ENCODE measurements at places on chromosomes 5 and 9.

DNA sequence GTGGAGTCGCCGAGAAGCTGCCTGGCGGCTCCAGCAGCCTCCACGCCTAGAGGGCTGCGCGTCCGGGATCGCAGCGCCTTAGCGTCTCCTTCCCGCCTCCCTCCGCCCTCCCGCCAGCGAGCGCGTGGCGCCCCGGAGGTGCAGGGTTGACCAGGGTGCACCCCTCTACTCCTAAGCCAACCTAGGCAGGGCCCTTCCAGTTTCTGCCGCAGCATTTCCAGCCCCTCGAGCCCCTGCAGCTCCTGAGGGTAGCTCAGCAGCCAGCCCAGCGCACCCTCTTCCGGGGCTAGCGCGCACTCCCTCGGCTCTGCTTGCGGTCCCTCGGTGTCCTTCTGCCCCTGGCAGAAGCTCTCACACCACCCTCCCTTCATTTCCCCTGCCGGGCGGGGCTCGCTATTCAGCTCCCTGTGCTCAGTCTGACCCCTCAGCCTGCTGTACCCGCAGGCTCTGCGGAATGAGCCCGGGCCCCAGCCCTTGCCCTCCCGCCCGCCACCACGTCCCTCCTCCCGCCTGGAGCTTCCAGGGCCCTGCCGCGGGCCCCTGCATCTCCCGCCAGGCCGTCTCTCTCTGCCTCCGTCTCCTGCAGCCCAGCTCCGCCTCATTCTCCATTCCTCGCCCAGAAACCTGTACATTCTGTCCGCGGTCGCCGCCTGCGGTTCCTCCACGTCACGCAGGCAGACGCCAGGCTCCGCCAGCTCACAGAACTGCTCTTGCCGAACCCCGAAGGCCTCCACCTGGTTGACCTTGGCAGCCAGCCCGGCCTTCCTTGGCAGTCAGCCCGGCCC is 61.8 kb downstream of the SPATA31C2 start:
- peak; percentile 56 for DNase-seq

- DNase-seq, result no peak
Measured at GRCh38 chr9:125476645-125477044, 215.0 kb downstream of the GAPVD1 start.

GRCh38 chr5:15927710-15928380 is 251.7 kb downstream of the MARCHF11 start:
- no peak for DNase-seq

DNA sequence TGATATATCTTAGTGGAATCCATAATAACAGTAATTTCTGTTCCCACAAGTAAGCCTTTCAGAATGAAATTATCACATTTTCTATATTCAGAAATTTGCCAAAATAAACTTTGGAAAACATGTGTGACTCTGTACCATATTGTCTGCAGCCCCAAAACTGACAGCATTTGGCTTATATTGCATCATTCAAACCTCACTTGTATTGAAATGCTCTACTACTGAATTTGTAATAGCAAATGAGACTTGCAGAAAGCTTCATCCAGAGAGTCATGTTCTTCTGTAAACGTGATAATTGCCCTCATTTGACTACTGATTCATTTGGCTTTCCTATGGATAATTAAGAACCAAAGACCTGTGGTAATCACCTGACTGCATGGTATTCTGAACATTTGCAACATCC is 1249.5 kb upstream of the CDH18 start:
- DNase-seq, result no peak

GRCh38 chr5:119418606-119419100 is 33.6 kb upstream of the HSD17B4 start:
- no peak for DNase-seq

DNA sequence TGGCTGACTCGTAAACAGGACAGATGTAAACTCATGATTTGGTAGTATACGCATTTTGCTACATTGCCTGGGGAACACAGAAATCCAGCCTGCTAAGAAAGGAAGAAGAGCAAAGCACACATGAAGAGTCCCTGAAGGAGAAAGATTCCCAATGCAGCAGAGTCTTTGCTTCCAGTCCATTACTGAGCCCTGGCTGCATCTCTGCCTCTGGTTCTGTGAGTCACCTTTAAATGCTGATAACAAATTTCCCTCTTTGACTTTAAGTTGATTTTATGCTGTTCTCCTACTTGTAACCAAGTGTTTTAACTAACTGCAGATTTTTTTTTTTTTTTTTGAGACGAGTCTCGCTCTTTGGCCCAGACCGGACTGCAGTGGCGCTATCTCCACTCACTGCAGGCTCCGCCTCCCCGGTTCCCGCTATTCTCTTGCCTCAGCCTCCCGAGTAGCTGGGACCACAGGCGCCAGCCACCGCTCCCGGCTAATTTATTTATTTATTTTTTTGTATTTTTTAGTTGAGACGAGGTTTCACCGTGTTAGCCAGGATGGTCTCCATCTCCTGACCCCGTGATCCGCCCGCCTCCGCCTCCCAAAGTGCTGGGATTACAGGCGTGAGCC is 8.5 kb upstream of the PRXL2C start:
- no peak for DNase-seq

- peak; percentile 94 for DNase-seq
Measured at GRCh38 chr5:28374492-28374967, 1336.1 kb upstream of the CDH9 start.

- no peak for DNase-seq
Measured at GRCh38 chr9:111451570-111451969, 32.6 kb downstream of the ECPAS start.

GRCh38 chr5:73592551-73592950 is 27.0 kb downstream of the UTP15 start:
- DNase-seq, result no peak

DNA sequence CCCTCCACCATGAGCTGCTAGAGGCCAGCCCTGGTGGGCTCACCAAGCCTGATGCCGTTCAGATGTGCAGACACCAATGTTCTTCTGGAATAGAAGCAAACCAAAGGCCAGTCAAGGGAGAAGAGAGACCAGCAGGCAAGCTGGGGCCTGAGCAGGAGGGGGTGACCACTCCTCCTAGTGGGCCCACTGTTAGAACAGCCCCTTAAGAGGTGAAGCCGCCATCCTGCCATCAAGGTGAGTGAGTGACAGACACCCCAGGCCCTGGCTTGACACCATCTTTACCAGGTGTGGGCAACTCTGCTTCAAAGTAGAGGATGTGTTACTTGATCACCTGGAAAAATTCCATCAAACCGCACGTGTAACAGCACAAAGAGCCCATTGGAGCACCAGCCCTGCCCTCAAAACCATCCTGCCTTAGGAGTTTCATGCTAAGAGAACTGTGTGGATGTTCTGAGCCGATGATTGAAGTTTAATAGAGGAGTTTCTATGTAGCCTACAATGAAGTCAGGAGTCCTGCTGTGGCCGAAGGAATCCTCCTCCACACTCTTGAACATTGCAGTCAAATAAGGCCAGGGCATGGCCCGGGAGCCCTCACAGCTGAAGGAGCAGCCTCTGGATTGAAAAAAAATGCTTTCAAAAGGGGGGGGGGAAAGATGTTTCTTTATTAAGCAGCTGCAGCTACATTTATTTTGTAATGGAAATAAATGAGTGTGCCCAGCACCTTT is 20.8 kb downstream of the AMBP start:
- DNase-seq, result no peak

DNA sequence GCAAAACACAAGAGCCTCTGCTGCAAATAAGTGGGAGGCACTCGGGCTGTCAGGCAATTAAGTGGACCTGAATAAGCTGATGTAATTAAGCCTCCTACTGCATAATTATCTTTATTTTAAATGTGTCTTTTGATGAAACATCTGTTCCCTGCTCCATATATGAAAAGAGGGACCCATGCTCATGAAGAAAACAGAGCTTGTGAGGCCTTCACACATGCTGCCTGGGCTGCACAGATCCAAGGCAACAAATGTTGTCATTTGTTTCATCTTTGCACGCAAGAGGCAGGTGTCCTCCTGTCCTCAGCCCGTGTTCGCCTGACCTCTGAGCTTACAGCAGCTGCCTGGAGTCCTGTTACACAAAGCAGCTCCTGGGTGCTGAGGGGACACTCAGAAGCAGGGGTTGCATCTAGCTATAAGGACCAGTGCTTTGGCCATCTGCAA is 381.1 kb downstream of the ZNF608 start:
- DNase-seq, result no peak

DNA sequence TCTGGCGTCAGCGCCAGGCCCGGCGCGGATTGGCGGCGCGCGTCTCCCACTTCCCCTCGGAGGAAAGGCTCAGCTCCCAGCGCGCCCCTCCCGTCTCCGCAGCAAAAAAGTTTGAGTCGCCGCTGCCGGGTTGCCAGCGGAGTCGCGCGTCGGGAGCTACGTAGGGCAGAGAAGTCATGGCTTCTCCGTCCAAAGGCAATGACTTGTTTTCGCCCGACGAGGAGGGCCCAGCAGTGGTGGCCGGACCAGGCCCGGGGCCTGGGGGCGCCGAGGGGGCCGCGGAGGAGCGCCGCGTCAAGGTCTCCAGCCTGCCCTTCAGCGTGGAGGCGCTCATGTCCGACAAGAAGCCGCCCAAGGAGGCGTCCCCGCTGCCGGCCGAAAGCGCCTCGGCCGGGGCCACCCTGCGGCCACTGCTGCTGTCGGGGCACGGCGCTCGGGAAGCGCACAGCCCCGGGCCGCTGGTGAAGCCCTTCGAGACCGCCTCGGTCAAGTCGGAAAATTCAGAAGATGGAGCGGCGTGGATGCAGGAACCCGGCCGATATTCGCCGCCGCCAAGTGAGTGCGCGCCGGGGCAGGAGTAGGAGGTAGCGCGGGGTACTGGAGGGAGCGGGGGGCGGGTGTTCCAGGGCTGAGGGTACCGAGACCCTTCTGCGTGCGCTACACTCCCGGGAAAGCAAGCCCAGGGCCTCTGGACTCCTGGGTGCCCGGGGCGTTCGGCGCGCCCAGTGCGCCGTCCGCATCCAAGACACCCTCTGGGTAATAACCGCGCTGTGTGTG is at the start of gene MSX2:
TSS of gene MSX2 (plus strand) at position 99 of the 777 bp plus-strand sequence. CDS start at position 177, 78 bp downstream.
- DNase-seq, result no peak

DNA sequence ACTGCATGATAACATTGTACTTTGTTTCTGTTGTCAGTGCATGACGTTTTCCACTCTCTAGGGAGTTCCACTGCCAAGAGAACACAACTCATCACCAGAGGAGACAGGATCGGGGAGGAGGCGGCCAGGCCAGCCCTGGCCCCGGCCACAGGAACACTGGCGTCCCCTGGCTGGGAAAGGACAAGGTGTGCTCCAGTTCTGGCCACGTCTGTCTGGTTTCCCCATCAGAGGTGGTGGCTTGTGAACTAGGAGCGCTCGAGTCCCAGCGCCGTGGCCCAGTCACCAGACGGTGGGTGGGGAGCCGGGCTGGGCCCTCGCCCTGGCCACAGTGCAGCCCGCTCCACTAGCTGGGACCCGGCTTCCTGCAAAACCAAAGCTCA is 211.9 kb upstream of the IRX4 start:
- no peak for DNase-seq

GRCh38 chr9:93578844-93579243 is 2.5 kb downstream of the PHF2 start:
- no peak for DNase-seq

DNA sequence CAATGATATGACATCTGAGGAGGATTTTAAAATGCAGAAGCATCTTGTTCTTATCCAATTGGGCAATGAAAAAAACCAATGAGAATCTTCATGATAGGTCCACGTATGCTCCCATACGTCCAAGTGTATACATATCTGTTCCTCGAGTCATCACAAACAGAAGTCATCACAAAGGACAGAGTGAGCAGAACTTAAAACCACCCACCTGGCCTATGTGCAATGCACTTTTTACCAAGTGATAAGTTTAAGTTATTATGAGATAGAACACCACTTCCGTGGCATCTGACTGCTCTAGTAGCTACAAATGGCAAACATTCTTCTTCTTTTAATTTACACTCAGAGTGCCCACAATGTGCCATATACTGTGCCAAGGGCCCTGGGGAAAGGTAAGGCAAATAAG is 82.4 kb downstream of the PPP2R2B start:
- no peak for DNase-seq

DNA sequence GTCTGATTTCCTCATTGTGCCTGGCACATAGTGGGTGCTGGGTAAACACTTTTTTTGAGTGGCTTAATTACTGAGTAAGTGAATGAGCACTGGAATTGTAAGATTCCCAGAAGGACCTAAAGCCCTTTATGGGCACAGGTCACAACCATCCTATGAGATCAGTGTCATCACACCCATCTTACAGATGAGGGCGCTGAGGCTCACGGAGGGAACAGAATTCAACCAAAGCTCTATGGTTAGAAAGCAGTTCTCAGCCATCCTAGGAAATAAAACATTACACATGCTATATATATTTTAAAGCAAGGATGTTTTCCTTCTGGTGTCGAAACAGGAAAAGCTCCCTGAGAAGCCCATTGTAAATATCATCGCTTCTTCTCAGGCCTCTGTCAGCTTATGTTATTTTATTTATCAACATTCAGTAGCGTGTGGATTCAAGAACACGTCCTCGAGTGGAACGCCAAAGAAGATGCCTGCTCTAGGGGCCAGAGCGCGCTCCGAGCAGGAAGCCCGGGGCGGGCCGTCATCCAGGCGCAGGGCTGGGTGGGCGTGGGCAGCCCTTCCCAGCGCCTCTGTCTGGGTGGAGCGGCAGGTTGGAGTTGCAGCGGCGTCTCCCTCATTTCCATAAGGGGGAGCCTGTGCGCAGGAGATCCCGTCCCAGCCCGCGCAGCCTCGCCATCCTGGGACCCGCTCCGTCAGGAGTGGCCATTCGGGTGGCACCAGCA is 155.8 kb upstream of the SMIM23 start:
- no peak for DNase-seq

DNA sequence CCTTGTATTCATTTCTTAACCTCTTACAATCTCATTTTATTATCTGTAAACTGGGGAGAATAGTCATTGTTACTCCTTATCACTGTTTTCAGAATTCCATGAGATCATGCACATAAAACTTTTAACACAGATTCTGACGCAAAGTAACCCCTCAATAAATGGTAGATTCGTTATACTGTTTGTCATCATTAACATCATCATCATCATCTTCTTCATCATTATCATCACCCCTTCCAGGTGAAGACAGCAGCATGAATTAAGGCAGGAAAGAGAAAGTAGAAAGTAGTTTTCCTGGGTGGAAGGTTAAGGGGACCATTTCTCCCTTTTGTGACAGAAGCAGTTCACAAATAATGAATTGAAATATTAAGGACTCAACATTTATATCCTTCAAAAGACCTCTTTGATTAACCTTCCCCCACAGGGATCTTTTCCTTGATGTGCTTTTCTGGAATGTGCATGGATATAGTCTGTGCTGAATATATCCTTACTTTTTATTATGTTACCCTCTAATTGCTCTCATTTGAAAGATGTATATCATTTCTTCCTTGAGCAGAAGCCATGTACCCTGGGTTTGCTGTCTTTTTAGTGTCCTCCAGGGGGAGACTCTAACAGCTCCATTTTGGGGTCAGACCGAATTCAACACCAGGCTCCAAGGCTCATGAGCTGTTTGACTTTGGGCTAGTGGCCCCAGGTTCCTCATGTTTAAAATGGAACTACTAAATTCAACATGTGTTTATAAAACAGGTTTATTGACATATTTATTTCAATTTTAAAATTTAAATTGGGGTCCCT is 1029.9 kb upstream of the WWC1 start:
- DNase-seq, result no peak

- DNase-seq, result peak; percentile 84
Measured at GRCh38 chr9:130940693-130941576, 1.9 kb upstream of the FIBCD1 start.

GRCh38 chr5:122736086-122736845 is 38.6 kb upstream of the SNX2 start:
- no peak for DNase-seq

Data from DMS79 (cell line).